ENCODE measurements at places on chromosomes 12 and 14.

DNA sequence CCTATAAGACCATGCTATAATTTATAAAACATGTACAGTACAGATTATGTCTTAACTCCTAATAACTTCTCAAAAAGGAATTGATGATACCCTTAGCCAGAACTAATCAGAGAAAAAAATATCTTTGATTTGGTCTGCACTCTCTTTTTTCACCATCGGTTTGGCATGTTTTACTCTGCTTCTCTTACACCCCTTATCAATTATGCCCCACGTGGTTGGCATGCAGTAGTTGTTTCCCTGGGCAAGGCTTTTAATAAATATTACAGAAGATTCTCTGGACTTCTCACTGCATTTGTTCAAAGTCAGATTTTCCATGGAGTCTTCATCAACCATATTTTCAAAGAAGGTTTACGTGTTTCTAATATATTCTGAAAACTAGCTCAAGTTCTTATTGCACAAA lies 167.4 kb upstream of the LRIG3 start:
- no peak for DNase-seq

GRCh38 chr14:90484291-90484690 lies 87.5 kb downstream of the CALM1 start:
- DNase-seq: no peak

GRCh38 chr12:67837876-67838275 lies 151.4 kb upstream of the IFNG-AS1 start:
- no peak for DNase-seq

DNA sequence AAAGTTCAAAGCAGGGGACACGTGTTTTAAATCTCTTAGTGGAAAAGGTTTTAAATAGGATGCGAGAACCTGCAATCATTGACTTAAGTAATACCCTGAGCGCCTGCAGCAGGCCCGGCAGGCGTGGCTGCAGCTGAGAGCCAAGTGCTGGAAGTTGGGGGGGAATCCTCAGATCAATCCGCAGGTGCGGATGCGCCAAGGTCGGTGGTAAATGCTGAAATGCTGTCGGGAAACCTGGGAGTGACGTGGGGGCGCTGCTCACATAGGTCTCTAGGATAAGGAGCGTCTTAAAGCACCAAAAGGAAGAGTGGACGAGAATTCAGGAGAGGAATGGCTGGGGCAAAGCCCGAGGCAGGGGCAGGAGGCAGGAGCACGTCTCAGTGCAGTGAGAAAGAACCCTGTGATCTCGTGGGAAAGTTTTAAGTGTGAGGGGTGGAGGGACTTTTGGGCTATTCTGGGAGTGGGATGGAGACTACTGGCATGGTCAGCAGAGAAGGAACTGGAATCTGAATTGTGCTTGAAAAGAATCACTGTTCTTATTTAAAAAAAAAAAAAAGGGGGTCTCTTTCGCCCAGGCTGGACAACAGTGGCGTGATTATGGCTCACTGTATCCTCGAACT lies 883 bp upstream of the CDCA4 start:
- DNase-seq: no peak

- no peak for DNase-seq
Measured at GRCh38 chr12:105912882-105913678, 225.7 kb downstream of the NUAK1 start.

GRCh38 chr14:54715239-54715638 lies 148.3 kb downstream of the SAMD4A start:
- DNase-seq: no peak

GRCh38 chr12:104473374-104473983 lies 16.7 kb downstream of the CHST11 start:
- DNase-seq: no peak

DNA sequence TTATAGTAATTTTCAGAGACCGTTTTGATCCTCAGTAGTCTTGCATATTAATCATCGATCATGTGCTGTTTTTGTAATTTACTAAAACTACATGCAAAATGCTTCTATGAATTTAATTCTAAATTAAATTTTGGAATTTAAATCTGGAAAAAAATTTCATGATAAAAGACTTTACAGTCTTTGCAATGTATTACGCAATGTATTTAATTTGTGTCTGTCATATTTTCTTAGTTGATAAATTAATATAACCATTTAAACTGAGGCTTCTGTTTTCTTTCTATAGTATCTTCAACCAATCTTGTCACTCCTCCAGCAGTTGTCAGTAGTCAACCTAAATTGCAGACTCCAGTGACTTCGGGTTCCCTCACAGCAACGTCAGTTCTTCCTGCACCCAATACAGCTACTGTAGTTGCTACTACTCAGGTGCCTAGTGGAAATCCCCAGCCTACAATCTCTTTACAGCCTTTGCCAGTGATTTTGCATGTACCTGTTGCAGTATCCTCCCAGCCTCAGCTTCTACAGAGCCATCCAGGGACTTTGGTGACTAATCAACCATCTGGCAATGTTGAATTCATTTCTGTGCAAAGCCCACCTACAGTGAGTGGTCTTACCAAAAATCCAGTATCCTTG lies 94.8 kb downstream of the ATF7IP start:
- no peak for DNase-seq

GRCh38 chr14:61575126-61575525 lies 120.2 kb upstream of the HIF1A start:
- no peak for DNase-seq

GRCh38 chr12:11446372-11446771 lies 51.0 kb upstream of the PRB2 start:
- DNase-seq: no peak

DNA sequence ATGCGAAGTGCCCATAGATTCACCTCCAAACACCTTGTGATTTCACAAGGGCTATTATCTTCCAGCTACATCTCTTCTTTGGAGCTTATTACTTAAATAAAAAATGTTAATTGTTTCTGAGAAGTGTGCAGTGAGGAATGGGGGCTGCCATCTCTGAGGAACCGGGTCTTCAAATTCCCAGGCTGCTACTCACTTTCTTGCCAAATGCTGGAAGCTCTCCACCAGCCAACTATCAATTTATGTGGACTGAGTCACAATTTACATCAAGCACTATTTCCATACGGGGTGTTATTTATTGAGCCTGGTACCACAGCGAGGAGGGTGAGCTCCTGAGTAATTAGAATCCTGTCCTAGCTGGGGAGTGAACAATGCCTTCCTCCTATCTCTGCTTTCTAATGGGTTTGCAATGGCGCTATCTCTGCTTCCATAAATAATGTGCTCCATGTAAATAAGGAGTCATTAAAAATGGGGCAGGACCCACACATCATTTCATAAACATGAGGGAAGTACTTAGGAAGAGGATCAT lies 898.3 kb downstream of the VRK1 start:
- DNase-seq: no peak

DNA sequence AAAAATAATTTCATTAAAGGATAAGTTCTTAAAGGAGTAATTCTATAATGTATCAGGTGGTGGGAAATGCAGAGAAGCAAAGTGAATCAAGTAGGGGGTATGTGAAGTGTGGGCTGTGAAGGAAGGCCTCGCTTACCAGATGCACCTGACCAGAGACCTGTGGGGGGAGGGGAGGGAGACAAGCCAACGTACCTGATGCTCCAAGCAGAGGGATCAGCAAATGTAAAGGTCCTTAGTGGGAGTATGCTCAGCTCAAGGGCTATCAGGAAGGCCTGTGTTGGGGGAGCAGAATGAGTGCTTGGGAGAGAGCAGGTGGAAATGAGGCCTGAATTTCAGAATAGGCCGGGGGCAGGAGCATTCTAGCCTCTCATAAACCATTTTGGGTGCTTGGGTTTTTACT lies 57.1 kb downstream of the ANO4 start:
- no peak for DNase-seq

DNA sequence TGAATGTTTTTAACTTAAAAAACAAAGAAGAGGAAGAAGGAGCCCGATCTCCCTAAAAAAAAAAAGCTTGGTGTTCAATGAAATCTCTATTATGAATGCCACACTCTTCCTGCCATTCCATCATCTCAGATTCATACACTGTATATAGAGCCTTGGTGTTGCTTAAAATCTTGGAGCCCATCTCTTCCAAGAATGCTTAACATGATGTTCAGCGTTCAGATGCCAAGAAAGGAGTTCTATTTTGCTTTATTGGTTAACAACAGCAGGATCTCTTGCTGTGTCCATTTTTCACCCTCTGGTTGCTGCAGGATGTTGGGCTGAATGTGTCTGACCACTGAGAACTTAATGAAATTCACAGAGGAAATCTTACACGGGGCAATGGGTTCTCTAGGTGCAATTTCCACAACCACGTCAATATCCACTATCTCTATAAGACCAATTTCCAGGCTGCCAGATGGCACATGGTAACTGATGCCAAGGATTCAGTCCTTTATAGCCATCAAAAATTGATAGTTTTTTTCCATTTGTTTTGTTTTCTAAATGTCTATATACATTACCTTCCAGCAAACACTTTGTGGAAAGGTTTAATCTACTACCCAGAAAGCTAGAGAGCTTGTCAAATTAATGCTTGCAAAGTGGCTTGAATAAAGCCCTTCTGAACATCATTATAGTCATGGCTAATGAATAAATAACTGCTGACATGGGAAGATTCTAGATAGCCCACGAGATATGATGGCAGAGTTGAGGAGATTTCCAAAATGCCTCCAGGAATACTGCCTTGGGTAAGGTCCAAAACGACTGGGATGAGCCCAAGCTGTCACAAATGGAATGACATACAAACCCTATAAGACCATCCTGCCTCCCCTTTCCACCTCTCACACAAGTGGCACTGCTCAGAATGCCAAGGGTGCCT lies 26.5 kb downstream of the RERG start:
- no peak for DNase-seq
